Type B pancreatic cell (in vitro differentiated cells): ENCODE measurements at places on chromosomes 7 and 10. TPM values are rescaled to one million over a fixed set of nuclear protein-coding genes. Genes with fewer than 3 reads are reported as not detected.

DNA sequence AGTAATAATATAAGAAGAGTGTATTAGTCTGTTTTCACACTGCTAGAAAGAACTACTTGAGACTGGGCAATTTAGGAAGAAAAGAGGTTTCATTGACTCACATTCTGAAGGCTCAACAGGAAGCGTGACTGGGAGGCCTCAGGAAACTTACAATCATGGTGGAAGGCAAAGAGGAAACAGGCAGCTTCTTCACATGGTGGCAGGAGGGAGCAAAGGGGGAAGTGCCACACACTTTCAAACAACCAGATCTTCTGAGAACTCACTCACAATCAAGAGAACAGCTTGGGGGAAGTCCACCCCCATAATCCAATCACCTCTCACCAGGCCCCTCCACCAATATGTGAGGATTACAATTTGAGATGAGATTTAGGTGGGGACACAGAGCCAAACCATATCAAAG is 212.5 kb upstream of the HDAC9 start:
- H3K27me3 ChIP-seq, result peaks cover 14% of the 10 kb centered on the region
- no peaks in the 10 kb centered on the region for H3K4me1 ChIP-seq
- no peak overlapping the region for H3K27ac ChIP-seq
- no peak for DNase-seq

GRCh38 chr7:92368741-92369140 is 78.5 kb upstream of the GATAD1 start:
- H3K27me3 ChIP-seq, result no peaks in the 10 kb centered on the region
- H3K36me3 ChIP-seq, result peaks cover 25% of the 10 kb centered on the region
- H3K4me3 ChIP-seq, result no peak overlapping the region
- no peak overlapping the region for H3K27ac ChIP-seq
- no peak for DNase-seq

- H3K4me1 ChIP-seq, result peaks cover 27% of the 10 kb centered on the region
- H3K27ac ChIP-seq, result peak overlapping the region; percentile 99
- H3K4me3 ChIP-seq, result peak overlapping the region; percentile 87
- no peak for DNase-seq
- peaks cover 32% of the 10 kb centered on the region for H3K36me3 ChIP-seq
- H3K27me3 ChIP-seq, result peaks cover 7% of the 10 kb centered on the region
Measured at GRCh38 chr10:3785851-3786271, 852 bp upstream of the KLF6 start.

TRIM73 gene
- 4.2 and 7.9 TPM in 2 replicates for total RNA-seq

ASIC3 gene
- 2.2 and 4.4 TPM in 2 replicates for total RNA-seq

DDX50 gene
- total RNA-seq, result 28.7 and 44.2 TPM in 2 replicates
